ENCODE measurements at places on chromosomes 5 and 9.

DNA sequence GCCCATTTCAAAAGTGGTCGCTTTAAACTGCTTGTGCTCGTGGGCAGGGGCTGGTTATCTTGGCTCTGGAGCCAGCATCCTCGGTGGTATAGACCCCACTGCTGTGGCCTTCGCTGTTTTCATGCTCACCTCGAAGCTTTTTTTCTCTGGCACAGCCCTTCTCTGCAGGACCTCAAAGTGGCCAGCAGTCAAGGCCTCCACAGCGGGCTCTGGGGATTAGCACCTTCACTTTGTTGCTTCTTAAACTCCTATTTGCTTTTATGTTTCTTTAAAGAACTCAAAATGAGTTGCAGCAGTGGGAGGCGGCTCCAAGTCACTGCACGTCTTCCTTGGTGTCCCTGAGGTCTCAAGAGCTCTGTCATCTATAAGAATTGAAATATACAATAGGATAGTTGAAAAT is 165.1 kb downstream of the CACNA1B start:
- no peak for DNase-seq

GRCh38 chr5:29122306-29122705 is 2071.2 kb upstream of the CDH6 start:
- no peak for DNase-seq

GRCh38 chr9:110303133-110303532 is 34.5 kb downstream of the TXNDC8 start:
- DNase-seq, result no peak

DNA sequence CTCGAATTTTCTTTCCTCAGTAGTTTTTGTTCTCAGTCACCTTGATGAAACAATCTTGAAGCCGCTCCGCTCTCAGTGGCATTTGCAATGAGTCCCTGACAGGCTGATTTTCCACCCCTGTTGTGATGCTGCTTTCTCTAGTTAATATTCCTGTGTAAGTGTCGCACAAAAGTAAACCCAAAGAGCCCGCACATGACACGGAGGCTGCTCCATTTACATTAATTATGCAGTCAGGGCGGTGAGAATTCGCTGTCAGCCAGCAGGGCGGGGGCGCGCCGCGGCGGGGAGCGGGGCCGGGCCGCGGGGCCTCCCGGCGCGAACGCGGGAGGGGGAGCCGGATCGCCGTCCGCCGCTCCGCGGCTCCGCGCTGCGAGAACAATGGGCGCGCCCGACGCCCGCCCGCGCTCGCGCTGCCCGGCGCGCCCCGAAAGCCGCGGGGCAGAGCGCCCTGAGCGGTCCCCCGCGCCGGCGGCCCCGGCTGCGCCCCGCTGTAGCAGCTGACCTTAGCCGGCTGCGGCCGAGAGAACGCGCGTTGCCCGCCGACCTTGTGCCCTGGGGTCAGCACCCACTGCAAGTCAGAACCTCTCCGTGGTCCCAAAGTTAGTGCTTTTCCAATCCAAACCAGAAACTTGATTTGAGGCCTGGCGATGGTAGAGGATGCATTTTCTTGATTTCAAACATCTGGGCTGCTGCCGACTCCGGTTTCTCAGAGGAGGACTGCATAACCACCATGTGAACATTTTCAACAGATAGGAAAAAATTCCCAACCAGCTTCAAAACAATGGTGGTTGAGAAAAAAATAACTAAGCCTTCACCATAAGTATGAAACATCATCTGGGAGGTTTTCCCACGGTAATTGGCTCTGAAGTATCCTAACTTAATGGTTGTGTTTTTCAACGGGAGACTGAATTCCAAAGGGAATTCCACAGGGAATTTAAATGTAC is 142.6 kb downstream of the PBX3 start:
- no peak for DNase-seq

GRCh38 chr5:10432059-10433008 is 9.3 kb upstream of the ROPN1L start:
- DNase-seq, result no peak

DNA sequence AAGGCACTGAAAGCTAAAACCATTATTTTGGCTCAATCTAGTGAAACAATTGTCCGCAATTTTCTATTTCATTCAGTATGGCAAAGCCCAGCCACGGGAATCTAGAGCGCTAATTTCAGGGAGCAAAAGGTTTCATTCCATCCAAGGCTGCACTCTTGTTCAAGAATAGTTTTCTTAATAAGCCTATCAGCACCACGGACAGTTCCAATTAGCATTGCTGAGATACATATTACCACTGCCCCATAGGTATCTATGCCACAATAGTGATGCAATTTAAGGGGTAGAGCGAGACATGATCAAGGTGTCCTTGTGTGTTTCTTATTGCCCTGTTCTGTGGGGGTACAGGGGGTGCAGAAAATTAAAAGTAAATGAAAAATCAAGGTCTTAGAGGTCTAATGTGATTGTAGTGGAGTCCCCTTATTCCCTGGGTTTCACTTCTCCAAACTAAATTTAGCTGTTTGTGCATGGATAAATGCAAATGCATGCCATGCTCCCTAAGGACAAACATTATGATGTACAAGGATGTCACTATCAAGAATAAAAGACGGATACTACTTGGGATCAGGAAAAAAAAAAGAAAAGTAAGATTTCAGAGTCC is 45.5 kb downstream of the SPOCK1 start:
- no peak for DNase-seq

GRCh38 chr5:18465833-18466681 is 831.8 kb downstream of the TAF11L14 start:
- no peak for DNase-seq

All from stimulated activated CD8-positive, alpha-beta memory T cell treated with anti-CD3 and anti-CD28 coated beads, Interleukin-4, amount 100 ng/mL, for 1 hour (primary cell).